NCI-H2029 treated with DMSO at 0.1 percent for 48 hours (cell line): ENCODE measurements at places on chromosomes 6 and 20.

DNA sequence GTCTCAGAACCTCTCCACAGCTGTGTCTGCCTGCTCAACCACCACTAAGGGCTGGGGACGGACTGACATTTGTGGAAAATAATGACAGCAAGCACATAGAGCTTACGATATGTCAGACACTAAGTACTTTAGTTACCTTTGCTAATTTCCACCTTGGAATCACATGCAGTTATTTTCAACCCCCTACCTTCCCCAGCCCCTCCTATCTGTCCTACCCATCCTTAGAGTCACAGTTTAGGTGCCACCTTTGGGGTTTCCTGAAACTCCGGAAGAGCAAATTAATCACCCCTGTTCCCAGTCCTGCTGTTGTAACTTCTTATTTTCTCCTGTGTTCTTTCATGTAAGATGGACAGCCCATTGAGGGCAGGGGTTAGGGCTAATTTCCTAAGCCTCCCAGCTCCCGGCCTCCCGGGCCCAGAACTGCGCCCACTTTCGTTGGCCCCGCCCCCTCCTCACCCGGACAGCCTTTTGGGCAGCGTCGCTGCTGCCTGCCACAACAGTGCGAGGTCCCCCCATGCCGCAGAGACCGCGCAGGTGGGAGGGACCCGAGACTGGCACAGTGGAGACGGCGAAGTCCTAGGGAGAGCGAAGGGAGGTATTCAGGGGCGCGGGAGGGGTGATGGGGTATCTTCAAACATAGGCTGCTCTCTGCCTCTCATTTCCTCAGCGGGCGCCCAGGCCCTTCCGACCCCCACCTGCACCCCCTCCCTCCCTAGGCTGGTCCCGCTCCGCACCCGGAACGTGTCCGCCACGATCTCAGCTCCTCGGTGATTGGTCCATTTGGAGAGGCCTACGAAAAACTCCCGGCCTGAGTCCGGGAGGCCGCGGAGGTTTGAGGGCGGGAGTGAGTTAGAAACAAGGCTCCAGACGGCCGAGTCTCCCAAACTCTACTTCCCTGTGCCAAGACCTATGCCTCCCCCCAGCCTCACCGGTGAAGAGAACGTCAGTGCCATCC is 1.1 kb downstream of the DDAH2 start:
- DNase-seq = no peak

DNA sequence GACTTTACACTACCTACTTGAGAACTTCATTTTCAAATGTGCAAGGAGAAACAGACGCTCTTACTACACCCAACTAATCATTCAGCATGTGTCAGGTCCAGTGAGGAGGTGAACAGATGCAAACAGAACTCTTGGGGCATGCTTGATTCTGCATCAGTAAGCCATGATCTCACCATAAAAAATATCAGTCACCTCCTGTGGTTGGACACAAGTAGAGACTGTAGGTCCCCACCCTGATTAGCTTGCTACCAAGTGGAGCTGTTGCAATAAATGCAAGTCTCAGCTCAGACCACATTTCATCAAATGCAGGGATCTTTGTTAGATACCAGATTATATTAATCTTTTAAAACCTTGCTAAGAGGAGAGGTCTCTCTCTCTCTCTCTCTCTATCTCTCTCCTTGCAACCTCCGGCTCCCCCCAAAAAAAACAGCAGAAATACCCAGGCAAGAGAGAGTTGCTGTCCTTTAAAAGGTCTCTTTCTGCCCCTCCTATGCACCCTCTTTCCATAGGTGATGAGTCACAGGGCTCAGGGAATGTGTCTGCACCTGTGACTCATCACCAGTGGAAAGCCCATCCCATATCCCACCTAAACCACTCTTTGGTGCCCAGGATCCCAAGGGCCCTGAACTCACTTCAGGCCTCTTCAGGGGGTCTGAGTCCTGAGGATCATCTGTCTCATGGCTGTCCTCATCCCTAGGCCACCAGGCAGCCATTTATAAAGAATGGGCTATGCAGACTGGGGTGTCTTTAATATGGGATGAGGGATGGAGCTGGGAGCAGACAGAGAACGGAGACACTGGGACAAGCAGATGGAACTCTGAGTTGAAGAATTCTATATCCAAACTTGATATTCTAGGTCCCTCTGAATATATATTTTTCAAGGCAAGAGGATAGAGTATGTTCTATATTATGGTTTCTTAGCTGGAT is 154.5 kb downstream of the QRSL1 start:
- DNase-seq = no peak

DNA sequence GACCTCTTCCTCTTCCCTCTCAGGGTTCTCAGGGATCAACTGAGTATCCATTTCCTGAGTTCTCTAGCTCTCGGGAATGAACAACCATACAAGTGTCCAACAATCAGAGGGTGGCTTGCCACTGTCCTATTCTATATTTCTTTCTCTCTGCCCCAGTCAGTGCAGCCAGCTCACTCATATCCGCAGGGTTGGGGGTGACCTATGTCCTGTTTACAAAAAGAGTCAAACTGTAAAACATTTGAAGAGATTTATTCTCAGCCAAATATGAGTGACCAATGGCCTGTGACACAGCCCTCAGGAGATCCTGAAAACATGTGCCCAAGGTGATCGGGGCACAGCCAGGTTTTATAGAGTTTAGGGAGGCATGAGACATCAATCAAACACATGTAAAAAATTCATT is 10.8 kb upstream of the BTN3A2 start:
- DNase-seq = no peak

GRCh38 chr6:6942831-6943230 is 164.9 kb upstream of the RREB1 start:
- peak; percentile 99 for DNase-seq

- peak; percentile 79 for DNase-seq
These were observed 373.5 kb upstream of the BTBD3 start for GRCh38 chr20:11544029-11544678.

DNA sequence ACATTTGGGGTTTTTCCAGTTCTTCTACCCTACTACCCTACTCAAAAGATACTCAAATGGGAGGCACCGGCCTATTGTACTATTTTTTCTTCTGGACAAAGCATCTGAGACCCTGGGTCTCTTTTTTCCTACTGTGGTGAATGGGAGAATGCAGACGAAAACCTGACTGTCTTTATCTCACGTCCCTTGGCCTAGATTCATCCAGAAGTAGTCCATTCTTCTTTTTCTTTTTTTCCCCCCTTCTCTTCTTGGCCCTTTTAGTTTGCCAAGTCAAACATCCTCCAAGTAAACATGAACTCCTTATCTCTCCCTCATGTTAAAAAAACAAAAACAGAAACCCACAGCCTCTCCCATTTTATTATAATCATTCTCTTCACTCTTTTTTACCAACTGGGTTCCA is 8.7 kb upstream of the ILRUN start:
- DNase-seq = no peak

GRCh38 chr6:28402197-28402596 is 2.6 kb upstream of the ZSCAN12 start:
- no peak for DNase-seq

DNA sequence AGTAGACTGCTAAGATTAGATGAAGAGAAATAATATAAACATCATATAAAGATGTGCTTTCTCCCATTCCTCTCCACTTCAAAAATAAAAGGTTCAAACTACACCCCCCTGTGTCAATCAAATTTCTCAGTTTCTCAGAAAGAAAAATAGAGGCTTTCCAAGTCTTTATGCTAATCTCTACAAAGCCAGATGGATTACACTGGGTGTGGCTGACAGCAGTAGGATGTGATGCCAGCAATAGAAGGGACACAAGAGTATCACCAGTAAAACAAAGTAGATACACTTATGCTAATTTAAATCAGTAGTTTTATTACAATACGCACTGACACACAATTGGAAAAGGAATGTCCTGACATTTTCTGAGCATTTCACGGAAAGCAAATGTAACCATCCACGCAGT is 353.4 kb downstream of the RNGTT start:
- no peak for DNase-seq
